ENCODE measurements at places on chromosomes 12 and 14. TPM values are rescaled to one million over a fixed set of nuclear protein-coding genes. Genes with fewer than 3 reads are reported as not detected.

Gene SLC2A13
- total RNA-seq, result 13.0 TPM

Gene GALNT16
- total RNA-seq, result 25.8 TPM

Gene DLK1
- total RNA-seq, result 1.2 TPM

Gene FAM90A1
- not detected for total RNA-seq

GRCh38 chr12:58919231-58920101 lies 838 bp downstream of the LRIG3 start:
- DNase-seq, result no peak

- no peak for DNase-seq
These were observed 169.9 kb downstream of the DICER1 start for GRCh38 chr14:94987409-94987808.

- no peak for DNase-seq
These were observed 283.3 kb upstream of the PWP1 start for GRCh38 chr12:107402041-107403022.

GRCh38 chr12:24436667-24437066 lies 487.2 kb upstream of the SOX5 start:
- DNase-seq, result no peak

GRCh38 chr14:88669346-88669745 lies 106.5 kb downstream of the ZC3H14 start:
- no peak for DNase-seq

- DNase-seq, result no peak
These were observed 41.6 kb upstream of the LRIG3 start for GRCh38 chr12:58961906-58962305.

GRCh38 chr12:118534003-118534402 lies 157.6 kb downstream of the SUDS3 start:
- no peak for DNase-seq

GRCh38 chr12:53501615-53502181 lies 615 bp downstream of the TARBP2 start:
- no peak for DNase-seq

DNA sequence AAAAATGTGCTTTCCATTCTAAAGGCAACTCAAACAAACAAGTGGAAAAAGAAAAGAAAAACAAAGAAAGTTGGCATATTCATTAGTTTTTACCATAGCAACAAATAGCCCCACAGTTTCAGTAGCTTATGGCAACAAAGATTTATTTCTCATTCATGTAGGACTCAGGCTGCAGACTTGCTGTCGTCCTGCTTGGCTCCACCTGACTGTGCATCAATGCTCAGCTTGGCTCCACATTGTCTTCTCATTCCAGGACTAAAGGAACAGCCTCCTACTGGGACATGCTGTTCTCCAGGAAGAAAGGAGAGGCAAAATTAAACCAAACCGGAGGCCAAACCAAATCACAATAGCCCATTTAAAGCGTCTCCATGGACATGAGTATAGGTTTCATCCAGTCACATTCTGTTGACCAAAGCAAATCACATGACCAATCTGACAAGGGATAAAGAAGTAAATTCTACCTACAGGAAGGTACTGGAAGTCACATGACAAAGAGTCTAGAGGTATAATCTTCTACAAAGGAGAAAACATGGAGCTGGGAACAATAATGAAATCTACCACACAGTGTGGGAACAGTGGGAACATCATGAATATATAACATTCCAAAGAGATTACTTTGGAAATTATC lies 222.5 kb downstream of the PIK3C2G start:
- DNase-seq, result no peak

- DNase-seq, result no peak
These were observed 682 bp downstream of the KIAA0586 start for GRCh38 chr14:58428118-58428683.

DNA sequence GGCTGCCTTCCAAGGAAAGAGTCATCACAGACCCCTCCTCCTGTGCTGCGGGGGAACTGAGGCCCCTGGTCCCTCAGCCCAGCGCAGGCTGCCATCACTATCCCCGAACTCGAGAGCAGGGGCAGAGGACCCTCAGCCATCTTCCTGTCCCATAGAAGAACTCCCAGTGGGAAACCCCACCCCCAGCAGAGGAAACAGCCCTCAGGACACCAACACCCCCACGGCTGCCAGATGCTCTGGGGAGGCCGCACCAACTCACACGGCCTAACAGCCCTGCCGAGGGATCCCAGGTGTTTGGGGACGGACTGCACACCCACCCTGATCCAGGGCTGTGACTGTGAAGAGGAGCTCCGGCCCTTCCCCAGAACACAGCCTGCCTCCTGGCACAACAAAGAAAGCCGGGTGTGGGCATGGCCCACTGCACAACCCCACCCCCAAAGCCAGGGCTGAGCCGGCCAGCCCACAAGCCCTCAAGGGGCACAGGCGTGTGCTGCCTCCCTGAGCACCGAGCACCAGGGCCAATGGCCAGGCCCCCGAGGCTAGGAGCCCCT lies 16.3 kb upstream of the C14orf180 start:
- DNase-seq, result no peak

GRCh38 chr14:99213101-99213500 lies 58.9 kb downstream of the BCL11B start:
- no peak for DNase-seq
